Thymus (tissue), 14 donors: ENCODE measurements at places on chromosomes 5 and 9. TPM values are rescaled to one million over a fixed set of nuclear protein-coding genes. Genes with fewer than 3 reads are reported as not detected.

DNA sequence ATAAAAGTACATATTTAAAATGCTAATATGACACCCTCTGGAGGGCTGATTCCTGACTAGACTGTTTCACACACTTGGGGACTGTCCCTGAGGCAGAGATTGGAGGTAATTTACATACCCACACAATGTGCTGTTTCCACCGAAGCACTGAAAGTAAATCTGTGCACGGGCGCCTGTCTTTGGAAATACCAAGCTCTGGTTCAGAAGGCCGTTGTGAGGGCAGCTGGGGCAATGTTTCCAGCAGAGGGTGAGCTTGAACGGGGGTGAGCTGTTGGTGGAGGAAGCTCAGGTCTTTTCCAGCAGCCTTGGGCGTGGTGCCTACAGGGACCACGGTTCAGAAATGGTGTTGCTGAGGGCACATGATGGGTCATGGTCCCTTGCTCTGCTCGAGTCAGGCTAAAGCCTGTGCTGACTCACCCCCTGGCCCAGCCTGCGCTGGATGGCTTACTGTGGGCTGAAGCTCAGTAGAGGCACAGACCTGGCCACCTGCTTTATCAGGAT, 25.8 kb upstream of the HMCN2 start:
- DNase-seq, result no peak

DNA sequence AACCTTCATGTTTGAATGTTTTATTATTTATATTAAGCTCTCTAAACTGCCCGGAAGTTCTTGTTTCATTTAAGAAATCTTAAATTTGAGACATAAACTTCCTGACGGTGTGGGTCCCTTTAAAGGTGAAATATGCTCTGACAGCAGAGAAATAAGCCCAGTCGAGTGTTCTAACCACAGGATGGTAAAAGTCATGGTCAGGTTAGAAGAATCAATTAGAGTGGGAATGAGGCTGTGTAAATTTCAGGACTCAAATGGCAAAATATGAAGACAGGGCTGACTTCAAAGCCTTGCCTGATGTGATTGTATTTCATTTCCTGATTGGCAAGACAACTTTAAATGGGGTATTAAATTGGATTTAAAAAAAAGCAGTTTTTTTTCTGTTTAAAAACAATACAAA, 432.9 kb upstream of the BRINP1 start:
- DNase-seq, result no peak

DNA sequence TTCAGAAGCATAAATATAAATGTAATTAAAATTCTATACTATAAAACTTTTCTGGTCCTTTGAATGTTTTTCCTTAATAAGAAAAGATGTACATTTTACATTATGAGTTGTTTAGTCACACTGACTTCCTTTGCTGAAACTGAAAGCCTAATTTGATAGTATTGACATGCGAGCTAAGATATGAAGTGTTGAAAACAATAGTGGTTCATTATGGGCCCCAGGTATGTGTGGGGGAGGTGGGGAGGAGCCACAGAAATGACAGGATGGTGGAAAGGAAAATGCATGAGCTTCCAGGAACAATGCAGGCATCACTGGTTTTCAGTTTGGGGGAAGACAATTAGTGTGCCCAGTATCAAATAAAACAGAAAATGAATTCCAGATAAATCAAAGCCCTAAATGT, 35.4 kb upstream of the RLN1 start:
- no peak for DNase-seq

GRCh38 chr5:160956051-160956450, 104.0 kb upstream of the ATP10B start:
- DNase-seq, result no peak

GRCh38 chr9:16001856-16002255, 449.0 kb downstream of the CCDC171 start:
- DNase-seq, result no peak

GRCh38 chr5:108276187-108277050, 105.5 kb downstream of the FBXL17 start:
- DNase-seq, result no peak

- DNase-seq, result no peak
Observed at GRCh38 chr9:135905380-135906258, 1.7 kb downstream of the CAMSAP1 start.

- no peak for DNase-seq
Observed at GRCh38 chr5:53877243-53877642, 316.8 kb downstream of the NDUFS4 start.

DNA sequence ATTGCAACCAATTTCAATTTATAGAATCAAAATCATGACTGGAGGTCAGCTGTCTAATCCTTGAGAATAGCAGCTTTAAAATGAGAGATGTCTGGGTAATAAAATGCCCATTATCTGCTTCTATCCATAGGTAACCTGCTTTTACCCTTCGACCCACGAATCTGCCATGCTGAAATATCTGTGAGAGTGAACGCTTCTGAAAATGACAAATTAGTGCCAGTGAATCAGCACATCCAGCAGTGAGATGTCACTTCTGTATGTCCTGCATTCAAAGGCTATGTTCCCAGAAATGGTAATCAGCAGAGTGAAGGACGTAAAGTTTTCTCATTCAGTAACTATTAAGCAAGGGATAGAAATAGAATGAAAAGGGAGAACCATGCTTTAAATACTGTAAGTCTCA, 532.4 kb upstream of the ITGA1 start:
- no peak for DNase-seq

DNA sequence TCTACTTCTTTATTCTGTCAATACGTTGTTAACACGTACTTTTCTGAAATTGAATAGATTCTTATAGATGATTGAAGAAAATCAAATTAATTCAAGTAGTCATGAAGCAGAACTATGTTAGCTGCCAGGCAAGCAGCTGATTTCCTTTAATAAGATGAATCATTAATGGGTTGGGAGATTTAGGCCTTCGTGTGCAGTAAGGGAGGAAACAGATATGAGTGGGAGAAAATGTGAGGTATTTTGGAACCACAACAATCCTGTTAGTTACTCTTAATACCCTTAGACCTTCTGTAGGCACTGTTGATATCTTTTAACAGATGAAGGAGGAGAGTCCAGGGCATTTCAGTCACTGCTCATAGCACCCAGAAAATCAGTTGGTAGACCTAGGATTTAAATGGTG, 121.0 kb downstream of the AOPEP start:
- no peak for DNase-seq

- no peak for DNase-seq
Observed at GRCh38 chr5:167725741-167726140, 565.7 kb upstream of the WWC1 start.

- DNase-seq, result no peak
Observed at GRCh38 chr5:127583866-127584265, 65.0 kb upstream of the CTXN3 start.

GRCh38 chr9:93108291-93109041, 12.4 kb downstream of the CARD19 start:
- no peak for DNase-seq

DNA sequence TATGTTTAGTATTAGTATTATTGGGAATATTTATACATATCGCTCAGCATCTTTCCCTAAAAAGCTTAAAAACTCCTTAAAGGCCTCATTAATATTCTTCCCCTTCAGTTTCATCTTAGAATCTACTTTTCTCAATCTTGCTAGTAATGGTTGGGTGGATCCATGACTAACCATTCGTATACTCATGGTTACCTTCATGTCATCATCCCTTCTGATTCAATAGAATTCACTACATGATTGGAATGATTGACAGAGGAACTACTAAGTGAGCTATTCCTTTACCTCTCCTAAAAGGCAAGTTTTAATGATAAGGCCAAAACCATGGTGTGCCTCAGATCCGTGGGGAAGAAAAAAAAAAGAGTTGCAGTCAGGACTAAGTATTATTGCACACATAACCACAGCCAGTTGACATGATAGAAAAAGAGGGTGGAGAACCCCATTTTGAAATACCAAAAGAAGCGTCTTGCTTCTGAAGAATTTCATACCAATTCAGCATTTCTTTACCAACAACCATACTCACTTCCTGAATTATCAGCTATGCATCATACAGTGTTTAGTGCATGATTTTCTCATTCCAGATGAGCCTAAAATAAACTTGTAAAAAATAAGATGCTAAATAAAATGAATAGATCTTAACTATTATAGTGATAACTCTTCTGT, 624.6 kb downstream of the PDE4D start:
- DNase-seq, result no peak

- DNase-seq, result no peak
Observed at GRCh38 chr9:130996676-130997394, 12.1 kb upstream of the LAMC3 start.

DNA sequence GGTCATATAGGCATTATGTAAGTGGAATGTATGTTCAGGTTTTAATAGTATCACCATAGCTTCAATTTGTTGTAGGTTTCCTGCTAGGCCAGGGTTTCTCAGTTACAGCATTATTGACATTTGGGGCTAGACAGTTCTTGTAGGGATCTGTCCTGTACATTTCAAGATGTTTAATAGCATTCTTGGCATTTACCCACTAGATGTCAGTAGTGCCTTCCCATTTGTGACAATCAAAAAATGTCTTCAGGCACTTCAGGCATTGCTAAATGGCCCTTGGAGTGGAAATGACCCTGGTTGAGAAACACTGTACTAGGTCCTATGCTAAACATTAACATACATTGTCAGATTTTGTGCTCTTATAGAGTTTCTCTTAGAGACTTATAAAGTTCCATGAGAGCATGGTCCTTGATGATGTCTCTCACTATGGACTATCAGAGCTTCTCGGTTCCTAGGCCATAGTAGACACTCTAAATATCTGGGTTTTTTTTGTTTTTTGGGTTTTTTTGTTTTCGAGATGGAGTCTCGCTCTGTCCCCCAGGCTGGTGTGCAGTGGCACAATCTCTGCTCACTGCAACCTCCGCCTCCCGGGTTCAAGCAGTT, 1.4 kb downstream of the KIF20A start:
- peak; percentile 48 for DNase-seq

DNA sequence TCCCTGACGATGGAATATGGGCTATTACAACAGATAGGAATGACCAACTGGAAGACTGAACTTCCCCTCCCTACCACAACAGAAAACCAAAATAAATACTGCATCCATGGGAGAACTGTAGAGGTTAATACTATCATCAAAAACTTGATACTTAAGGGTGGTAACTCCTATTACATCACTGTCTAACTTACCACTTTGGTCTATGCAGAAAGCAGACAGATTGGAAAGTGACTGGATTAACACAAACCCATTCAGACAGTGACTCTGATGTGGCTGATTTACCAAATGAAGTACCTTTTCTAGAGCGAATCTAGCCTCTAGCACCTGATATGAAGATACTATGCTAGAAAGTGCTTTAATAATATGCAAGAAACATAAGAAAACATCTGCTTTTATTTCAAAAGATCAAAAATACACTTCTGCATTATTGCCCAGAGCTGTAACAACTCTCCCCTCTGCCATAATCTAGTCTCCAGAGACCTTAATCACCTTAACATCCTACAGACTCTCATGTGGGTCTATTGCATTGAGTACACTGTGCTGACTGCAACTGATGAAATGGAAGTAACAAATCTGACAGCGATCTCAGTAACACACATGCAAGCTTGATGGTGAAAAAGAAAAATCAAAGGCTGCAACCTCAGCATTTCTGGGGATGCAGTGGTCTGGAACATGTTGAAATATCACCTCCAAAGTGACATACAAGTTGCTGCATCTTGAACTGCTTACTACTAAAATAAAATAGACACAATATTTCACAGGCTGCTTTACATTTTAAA, 62.7 kb downstream of the EPB41L4A start:
- no peak for DNase-seq

DNA sequence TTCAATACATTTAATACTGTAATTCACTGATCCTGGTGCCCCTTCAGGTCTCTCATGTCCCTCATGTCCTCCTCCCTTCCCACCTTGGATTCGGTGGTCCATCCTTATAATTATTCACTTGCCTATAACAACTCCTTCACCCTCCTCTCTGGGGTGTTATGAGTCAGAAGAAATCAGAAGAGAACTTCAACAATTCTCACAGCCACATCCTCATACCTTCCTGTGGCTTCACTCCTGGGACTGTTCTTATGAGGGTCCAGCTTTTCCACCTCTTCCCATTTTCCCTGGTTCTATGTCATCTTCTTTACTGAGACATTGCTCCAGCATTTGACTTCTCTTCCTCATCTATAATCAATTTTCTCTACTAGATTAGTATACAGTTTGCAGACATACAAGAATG, 406.1 kb downstream of the NR2F1-AS1 start:
- DNase-seq, result no peak

DNA sequence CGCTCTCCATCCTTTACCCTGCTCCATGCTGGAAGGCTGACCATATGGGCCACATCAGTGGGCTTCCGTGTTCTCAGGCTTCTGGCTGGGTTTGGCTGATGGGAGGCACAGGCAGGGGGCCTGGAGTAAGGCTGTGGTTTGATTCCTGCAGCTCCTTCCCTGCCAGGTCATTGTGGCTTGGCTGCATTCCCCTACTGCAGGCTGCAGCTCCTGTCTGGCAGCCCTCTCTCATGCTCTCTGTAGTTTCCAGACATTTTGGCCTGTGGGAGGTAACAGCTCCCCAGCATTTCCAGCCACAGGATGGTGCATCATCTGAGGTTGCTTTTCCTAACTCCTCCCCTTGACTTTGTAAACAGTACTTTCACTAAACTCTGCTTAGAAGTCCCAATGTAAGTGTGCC, 102.0 kb upstream of the PTPN3 start:
- DNase-seq, result no peak

- no peak for DNase-seq
Observed at GRCh38 chr5:58148254-58148775, 311.6 kb downstream of the PLK2 start.

DNA sequence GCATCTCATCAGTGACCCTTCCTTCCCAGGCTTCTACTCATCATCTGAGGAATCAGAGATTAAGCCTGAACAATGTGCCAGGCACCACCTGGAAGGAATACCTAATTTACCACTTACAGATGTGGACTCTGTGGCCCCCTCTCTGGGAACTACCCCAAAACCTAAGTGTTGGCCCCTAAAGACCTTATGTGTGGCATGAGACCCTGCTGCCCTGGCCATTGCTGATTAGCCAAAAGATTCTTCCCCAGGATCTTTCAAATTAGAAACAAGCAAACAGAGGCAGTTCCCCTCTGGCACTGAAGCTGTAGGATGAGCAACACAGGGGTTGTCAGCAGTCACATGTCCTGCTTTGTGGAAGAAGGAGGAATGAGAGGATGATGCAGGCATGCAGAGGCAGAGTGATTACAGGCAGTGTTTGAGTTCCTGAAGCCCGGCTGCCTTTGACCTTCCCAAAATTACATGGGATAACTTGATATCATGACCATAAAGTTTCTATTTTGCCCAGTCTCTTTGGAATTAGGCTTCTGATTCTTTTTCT, 10.6 kb downstream of the SPINK4 start:
- no peak for DNase-seq

REXO4 gene
- 17.5 TPM for polyA plus RNA-seq

SPATA31A3 gene
- polyA plus RNA-seq, result not detected

SMIM32 gene
- polyA plus RNA-seq, result 0.05 TPM

SLC46A2 gene
- 0.98 TPM for polyA plus RNA-seq

CLK4 gene
- polyA plus RNA-seq, result 103 TPM

C6 gene
- polyA plus RNA-seq, result 0.73 TPM

TERT gene
- 1.9 TPM for polyA plus RNA-seq

STPG3 gene
- polyA plus RNA-seq, result 0.43 TPM

DRD1 gene
- polyA plus RNA-seq, result 0.41 TPM

ROR2 gene
- 7.1 TPM for polyA plus RNA-seq

KLF4 gene
- polyA plus RNA-seq, result 28.1 TPM

SEMA6A gene
- 3.6 TPM for polyA plus RNA-seq

NEUROG1 gene
- 0.32 TPM for polyA plus RNA-seq

DMRTA1 gene
- 1.0 TPM for polyA plus RNA-seq
